Activated T-cell treated with anti-CD3 and anti-CD28 coated beads, Interleukin-2, amount 50 U/mL, for 24 hours (primary cell): ENCODE measurements at places on chromosomes 13 and 19.

GRCh38 chr13:45807520-45808099 lies 43.9 kb downstream of the SIAH3 start:
- no peak for DNase-seq

GRCh38 chr13:43204591-43204990 lies 181.2 kb downstream of the DNAJC15 start:
- DNase-seq, result no peak

DNA sequence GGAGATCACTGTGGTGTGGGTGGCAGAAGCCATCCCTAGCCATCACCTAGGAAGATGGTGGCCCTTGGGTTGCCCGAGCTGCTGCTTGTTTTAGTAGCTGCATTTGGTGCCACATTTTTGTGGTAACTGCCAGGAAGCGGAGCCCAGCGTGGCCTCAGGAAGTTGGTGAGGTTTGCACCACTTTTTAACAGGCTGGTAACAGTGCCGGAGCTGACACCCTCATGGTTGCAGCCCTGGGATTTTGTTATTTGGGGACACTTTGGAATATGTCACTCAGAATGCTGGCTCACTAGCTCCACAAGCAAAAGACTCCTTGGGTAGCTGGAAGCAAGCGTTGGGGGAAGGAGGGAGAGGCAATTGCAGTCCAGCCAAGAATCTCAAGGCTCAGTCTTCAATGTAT lies 22.1 kb downstream of the ACTN4 start:
- DNase-seq, result no peak

DNA sequence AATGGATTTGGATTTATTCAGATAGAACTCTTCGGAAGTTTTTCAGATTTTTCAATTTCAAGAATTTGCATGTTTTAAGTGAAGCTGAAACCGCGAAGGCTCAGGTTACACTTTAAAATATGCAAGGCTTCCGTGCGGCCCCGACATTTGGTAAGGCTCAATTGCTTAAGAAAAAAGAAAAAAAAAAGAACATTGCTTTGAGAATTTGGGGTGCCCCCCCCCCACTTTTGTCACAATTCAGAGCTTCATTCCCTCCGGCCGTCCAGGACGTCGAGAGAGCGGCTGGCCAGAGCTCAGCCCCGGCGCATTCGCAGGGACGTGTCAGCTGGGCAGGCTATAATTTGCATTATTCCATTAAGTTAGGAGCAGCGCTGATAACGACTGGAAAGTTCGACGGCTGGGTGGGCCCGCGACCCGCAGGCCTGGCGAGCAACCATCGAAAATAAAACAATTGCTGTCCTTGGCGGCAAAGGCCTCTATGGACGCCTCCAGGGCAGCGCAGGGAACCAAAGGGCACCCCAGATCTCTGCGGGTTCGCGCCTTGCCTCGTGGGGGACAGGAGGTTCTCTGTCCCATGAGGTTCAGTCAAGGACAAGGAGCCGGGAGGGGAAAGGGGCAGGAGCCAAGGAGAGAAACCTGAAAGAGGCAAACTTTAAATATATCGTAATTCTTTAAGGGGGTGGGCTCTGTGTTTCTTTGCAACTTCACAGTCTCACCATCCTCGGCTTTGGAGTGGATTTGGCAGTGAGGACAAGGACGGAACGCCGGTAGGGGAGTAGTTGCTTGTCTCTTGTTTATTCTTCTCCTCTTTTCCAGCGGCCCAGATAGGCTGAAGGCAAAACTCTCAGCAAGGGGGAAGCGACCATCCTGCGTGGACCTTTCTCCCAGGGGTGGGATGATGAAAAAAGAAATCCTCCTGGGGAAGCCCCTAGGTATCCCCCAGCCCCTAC lies 7.0 kb downstream of the SOX21 start:
- no peak for DNase-seq

DNA sequence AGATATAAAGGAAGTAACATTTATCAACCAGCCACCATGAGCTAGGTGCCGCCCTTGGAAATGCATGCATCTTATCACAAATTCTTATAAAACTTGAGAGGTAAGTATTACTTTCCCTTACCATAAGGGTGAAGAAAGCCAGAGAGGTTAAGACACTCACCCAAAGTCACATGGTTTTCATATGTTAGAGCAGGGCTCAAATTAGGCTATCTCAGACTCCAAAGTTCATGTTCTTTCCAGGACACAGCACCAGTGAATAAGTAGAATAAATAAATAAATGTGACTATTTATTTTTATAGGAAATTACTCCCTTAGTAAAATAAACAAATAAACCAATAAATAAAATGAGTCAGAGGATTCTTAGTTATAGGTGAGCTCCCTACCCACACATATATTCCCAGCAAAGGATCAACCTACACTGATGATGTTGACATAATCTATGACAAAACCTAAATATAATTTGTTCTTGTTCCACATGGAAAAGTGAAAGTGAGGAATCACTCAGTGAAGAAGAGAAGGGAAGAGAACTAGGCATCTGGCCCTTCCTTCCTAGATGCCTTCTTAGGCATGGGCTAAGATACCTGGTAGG lies 27.2 kb downstream of the SPRY2 start:
- no peak for DNase-seq

- peak; percentile 81 for DNase-seq
These were observed 13.7 kb downstream of the PVR start for GRCh38 chr19:44657211-44657921.

DNA sequence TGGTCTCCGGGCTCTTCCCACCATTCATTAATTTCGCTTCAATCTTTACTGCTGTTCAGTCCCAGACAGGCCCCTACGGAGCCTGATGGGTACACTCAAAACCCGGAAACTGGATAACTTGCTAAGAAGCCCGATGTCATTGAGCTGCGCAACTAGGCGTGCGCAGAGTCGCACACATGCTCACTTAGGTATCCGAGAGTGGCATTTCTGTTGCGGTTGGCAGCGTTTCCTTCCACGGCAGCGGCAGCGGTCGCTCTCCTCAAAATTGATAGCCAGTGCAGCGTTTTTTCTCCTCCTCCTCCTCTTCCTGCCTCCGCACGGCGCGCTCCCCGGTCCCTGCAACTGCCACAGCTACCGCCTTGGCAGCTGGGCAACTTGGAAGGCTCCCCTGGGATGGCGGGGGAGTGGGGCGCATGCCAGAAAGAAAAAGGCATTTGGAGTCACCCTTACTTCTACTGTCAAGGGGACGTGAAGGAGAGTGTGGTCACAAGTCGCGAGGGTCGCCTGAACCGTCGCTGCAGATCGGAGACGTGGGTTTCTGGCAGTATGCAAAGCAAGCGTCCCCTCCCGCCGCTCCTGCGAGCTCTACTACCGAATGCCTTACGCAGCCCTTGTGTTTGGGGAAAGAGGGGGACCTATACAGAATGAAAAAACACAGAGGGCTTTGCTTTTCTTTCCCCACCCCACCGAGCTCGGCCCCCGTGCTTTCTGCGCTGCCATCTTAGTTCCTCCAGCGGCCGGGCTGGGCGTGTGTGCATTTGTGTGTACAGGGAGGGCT lies 2.4 kb upstream of the MYCBP2 start:
- DNase-seq, result peak; percentile 89

DNA sequence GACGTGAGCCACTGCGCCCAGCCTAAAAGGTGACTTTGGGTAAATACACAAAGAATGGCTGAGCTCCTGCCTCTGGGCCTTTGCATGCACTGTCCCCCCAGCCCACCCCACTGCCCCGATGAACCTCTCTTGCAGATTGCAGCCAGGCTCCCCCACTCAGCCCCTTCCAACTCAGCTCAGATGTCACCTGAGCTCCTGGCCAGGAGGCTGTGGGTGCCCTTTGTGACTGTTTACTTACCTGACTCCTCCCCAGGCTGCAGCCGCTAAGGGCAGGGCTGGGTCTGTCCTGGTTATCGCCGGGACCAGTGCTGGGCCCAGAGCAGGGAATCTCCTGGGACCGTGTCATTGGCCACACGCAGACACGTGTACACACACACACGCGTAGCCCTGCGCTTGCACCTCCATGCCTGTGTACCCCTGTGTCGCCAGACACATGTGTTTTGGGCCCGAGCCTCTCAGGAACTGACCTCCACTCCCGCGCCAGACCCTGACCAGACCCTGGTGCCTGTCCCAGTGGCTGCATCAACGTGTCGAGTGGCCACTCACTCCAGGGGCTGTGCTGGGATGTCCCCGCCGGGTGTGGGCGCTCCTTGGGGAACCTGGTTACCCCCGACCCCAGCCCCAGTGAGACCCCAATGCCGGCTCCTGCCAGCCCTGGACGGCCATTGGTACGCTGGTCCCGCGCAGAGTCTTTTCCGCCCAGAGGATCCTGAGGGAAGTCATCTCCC lies 18.7 kb downstream of the EFNA2 start:
- no peak for DNase-seq

DNA sequence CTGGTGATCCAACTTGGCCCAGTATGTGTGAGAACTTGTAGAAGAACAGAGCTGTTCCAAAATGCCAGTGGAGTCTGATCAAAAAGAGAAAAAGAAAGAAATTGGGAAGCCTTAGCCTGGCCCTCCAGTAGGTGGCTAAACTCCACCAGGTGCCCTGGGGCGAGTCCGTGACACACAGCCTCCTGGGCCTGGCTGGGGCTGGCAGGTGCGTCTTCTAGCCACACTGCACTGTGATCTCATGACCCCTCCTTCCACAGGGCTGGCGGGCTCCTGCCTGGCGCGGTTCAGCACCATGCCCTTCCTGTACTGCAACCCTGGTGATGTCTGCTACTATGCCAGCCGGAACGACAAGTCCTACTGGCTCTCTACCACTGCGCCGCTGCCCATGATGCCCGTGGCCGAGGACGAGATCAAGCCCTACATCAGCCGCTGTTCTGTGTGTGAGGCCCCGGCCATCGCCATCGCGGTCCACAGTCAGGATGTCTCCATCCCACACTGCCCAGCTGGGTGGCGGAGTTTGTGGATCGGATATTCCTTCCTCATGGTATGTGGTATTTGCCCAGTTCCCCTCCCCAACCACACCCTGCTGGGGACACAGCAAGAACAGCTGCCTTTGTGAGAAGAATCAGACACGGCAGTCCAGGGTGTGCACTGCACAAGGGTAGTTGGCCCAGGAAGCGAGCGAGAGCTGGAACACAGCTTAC lies 53.7 kb downstream of the RAB20 start:
- no peak for DNase-seq

GRCh38 chr13:72920097-72920496 lies 138.2 kb downstream of the PIBF1 start:
- DNase-seq, result no peak

DNA sequence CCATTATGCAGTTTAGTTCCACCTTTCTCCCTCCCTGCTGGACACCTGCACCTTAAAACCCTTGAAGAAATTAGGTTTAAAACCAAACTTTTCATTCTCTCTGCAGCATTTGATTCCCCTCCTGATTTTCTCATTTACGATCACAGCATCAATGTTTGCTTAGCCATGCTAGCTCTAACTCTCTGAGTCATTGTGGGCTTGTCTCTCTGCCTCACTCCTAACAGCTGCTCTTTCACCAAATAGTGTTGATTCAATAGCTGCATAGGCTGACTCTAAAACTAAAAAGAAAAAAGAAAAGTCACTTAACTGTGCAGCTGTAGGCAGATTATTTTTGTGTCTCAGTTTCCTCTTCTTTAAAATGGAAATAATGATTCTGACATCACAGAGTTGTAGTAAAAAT lies 1124.9 kb downstream of the DIAPH3 start:
- no peak for DNase-seq

- DNase-seq, result peak; percentile 83
These were observed 17.3 kb downstream of the SIGLEC8 start for GRCh38 chr19:51440846-51441409.

DNA sequence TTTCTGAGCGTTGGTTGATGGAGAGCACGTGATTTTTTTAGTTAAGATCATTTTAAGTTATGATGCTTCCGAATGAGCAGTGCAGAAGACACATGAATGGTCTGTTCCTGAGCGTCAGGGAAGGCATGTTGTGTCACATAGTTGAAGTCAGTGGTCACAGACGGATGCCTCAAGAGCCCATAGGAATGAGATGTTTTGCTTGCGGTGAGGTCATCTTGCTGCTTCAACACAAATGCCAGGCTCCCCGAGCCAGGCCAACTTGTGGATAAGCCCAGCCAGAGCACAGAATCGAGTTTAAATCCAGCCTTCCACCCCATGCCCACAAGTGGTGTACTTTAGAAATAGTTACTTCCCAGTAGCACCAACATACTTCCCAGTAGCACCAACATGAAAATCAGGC lies 5.4 kb downstream of the UPF3A start:
- no peak for DNase-seq

DNA sequence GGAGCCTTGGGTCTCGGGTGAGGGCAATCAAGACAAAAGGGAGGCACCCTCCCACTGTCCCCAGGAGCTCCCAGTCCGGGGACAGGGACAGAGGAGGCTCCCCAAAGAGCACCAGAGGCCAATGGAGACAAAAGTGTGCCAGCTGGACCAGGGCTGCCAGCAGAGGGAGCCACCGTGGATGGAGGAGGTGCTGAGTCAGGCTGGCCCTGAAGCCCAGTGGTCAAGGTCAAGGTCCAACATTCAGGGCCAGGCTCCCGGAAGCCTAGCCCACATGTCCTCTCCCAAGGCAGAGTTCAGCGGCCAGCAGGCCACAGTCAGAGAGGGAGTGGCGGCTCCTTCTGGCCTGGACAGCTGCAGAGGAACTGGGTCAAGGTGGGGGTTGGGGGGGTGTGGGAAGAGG lies 8.4 kb downstream of the COL5A3 start:
- DNase-seq, result no peak

- no peak for DNase-seq
These were observed 528 bp upstream of the CHST8 start for GRCh38 chr19:33621065-33621785.

DNA sequence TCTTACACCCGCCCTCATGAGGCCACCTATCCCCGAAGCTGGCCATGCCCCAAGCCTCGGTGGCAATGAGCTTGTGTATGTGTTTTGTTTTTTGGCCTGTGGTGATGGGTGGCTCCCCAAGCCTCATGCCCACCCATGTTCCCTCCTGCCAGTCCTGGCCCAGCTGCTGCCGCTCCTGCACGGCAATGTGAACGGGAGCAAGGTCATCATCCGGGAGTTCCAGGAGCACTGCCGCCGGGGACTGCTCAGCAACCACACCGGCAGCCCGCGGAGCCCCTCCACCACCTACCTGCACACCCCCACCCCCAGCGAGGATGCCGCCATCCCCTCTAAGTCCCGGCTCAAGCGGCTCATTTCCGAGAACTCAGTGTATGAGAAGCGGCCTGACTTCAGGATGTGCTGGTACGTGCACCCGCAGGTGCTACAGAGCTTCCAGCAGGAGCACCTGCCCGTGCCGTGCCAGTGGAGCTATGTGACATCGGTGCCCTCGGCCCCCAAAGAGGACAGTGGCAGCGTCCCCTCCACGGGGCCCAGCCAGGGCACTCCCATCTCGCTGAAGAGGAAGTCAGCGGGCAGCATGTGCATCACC lies 24.6 kb downstream of the UBXN6 start:
- DNase-seq, result no peak
